ENCODE measurements at places on chromosomes 4 and X.

GRCh38 chrX:140975472-140975871 is 26.9 kb upstream of the SPANXB1 start:
- ATAC-seq: no peak

DNA sequence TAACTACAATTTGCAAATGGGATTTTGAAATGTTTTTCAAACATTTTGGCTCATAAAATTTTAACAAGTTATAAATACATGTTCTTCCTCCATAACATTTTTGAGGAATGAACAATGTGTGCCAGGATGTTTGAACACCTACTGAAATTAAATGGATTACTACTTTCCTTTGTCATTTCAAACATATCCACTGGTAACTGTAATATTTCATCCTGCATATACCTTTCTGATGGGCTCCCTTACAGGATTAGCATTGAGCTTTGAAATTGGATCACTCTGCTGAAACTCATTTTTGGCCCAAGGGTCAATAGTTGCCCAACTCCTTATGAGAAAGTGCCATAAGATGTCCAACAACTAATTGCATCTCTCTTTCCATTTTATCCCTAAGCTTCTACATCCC is 17.6 kb downstream of the GRPR start:
- no peak for ATAC-seq

DNA sequence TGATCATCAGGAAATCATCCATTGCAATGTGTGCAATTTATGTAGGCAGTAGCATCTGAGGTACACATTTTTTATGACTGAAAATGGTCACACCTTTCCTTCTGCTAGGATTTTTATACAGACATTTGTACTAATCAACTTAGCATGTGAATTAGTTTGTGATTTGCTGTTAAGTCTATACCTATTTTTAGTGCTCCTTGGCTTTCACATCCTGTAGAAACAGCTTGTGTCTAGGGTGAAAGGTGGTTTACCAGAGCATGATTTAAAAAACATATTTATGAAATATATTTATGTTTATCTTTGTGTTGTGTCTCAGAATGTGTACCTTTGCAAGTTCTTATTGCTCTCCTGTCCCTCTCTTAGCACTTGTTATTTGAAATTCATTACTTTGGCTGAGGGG is 916.0 kb downstream of the TECRL start:
- ATAC-seq: no peak

DNA sequence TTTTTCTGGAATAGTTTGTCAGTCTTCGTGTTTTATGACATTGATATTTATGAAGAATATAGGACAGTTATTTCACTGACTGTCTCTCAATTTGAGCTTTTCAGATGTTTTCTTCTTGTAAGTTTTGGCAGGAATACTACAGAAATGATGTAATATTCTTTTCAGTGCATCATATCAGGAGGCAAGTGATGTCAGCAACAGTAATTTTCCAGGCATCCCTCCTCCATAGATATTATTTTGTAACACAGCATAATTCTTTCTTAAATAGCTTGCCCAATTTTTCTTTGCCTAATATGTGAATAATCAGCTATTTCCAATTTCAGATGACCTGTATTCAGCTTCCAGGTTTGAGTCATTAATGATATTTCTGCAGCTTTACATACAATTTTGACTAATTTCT is 211.1 kb downstream of the ADGRL3 start:
- ATAC-seq: no peak

DNA sequence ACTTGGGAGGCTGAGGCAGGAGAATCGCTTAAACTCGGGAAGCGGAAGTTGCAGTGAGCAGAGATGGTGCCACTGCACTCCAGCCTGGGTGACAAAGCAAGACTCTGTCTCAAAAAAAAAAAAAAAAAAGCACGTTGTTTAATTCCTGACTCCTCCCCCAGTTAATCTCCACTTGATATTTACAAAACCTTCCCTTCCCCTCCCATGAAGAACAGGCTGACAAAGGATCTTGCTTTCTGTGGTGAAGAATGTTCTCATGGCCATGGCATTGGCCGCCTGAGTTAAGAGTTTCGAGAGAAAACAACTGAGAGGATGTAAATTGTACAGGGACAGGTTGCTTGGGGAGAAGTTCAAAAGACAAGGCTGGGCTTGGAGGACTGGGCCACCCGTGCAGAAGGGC is 168.2 kb upstream of the BCOR start:
- no peak for ATAC-seq

GRCh38 chrX:79139446-79139845 is 5.0 kb upstream of the GPR174 start:
- ATAC-seq: no peak

- ATAC-seq: no peak
Measured at GRCh38 chrX:47687263-47687662, 28.3 kb upstream of the UXT start.

GRCh38 chr4:86529436-86529835 is 64.7 kb upstream of the PTPN13 start:
- no peak for ATAC-seq

- ATAC-seq: no peak
Measured at GRCh38 chr4:141349236-141349635, 128.5 kb downstream of the ZNF330 start.

- no peak for ATAC-seq
Measured at GRCh38 chr4:27187786-27188185, 327.1 kb downstream of the STIM2 start.

GRCh38 chrX:40805404-40805803 is 70.1 kb upstream of the MED14 start:
- ATAC-seq: no peak

DNA sequence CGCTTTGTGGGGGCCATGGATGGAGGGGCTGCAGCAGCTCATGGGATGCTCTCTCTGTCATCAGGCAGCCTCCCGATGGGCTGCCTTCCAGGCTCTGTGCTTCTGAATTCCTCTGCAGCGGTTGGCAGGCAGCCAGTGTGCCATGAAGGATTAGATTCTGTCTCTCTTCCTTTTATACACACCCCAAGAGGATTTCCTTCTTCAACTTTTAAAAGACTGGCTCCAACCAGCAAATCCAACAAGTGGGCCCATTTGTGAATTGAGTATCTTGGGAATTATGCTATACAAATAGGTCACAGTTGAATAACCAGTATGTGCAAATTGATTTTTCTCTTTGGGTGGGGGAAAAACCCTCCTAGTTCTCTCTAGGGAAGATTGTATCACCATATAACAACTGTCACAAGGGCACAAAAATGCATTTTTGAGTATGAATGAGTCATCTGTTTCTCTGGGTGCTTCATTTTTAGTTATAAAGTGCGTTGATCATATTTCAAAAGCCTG is 96.8 kb upstream of the FAT1 start:
- no peak for ATAC-seq

- ATAC-seq: no peak
Measured at GRCh38 chrX:134794692-134795091, 136.4 kb upstream of the PLAC1 start.

GRCh38 chrX:155441097-155441496 is 17.3 kb downstream of the F8A3 start:
- ATAC-seq: no peak

DNA sequence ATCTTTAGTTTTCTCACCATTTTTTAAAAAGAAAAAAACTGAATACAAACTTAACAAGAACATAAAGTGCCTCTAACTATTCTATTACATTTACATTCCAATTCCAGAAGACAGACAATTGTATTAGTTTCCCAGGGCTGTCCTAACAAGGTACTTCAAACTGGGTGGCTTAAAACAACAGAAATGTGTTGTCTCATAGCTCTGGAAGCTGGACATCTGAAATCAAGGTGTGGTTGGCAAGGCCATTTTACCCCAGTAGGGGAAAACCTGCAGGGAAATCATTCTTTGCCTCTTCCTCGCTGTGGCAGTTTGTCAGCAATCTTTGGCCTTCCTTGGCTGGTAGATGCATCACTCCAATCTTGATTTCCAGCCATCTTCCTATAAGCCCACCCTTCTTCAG is 37.5 kb upstream of the TMEM33 start:
- no peak for ATAC-seq

DNA sequence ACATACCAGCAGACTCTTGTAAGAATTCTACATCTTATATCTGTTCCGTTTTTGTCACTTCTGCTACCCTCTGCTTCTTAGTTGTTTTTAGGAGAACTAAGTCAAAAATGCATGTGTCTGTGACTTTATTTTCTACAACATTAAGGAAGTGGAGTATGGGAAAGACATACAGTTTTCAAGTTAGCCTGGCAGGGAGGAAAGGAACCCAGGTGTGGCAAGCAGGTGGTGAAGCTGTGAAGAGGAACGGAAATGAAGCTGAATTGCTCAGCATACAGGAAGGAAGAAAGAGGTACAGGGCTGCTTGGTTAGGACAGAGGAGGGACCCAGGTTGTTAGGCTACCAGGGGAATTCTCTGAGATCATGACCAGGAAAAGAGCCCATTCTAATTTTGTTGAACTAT is 9.4 kb downstream of the GPRIN3 start:
- no peak for ATAC-seq

All from gastroesophageal sphincter (tissue), 4 donors.